ENCODE measurements at places on chromosomes 7 and 10.

GRCh38 chr10:71763352-71764127 lies 9.8 kb downstream of the VSIR start:
- no peak for DNase-seq

GRCh38 chr10:95730233-95730632 lies 25.7 kb upstream of the ENTPD1 start:
- no peak for DNase-seq

DNA sequence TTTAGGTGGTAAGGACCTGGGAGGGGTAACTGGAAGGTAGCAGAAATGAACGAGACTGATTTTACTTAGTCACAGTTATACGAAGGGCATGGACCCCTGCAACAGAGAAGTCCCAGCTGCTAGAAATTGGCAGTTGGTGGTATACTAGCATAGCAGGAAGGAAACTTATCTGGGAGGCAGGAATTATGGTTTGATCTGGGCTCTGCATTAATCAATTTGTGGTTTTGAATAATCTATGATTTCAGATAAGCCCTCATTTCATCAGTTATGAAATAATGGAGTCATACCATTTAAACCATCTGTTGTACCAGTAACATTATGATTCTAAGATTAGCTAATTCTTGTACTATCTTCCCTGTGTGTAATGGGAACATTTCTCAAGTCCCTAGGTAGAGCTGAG lies 54.0 kb upstream of the TMEM229A start:
- DNase-seq: no peak

DNA sequence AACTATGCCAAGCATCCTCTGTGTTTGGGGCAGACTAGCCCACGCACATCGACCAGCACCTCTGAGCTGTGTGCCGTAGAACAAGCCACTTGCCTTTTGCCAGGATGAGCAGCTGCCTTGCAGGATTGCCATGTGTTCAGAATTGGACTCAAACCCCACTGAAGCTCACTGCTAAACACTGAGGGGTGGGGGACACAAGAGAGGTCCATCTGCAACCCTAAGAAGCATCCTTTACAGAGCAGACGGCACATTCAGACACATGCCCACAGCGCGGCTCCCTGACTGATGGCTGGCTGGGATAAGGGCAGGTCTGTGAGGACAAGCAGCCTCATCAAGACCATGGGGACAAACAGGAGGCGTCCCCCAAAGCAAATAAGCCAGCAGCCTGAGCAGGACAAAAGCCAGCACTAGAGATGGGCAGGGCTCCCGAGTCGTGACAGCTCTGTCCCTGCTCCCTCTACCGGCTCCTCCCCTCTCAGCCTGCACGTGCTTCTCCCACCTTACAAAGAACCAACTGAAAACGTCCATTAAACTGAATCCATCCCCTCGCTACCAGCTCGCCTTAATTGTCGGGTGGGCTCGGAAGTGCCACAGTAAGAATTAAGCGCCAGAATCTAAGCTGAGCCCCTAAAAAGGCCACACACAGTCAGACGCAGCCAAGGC lies 114.2 kb downstream of the PRKAG2 start:
- DNase-seq: no peak

GRCh38 chr10:14952851-14953423 lies 959 bp downstream of the DCLRE1C start:
- no peak for DNase-seq

GRCh38 chr10:98344589-98345038 lies 70.4 kb downstream of the PYROXD2 start:
- DNase-seq: no peak

DNA sequence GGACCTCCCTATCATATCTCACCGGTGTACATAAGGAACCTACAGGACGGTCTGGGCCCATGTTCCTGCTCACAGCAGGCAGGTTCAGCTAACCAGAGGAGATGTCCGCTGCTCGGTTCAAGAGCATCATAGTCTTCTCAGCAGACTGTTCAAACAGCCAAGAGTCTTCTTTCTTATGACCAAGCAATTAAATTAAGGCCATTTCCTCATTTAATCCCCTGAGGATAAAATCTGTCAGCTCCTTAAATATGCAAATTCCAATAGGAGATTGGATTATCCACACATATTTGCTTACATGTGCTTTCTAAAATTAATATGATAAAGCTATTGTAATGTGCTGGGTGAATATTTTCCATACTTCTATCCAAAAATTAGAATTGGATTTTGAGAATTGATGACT lies 59.7 kb downstream of the LMBR1 start:
- no peak for DNase-seq

- no peak for DNase-seq
Observed at GRCh38 chr10:7444551-7445121, 33.8 kb upstream of the SFMBT2 start.

DNA sequence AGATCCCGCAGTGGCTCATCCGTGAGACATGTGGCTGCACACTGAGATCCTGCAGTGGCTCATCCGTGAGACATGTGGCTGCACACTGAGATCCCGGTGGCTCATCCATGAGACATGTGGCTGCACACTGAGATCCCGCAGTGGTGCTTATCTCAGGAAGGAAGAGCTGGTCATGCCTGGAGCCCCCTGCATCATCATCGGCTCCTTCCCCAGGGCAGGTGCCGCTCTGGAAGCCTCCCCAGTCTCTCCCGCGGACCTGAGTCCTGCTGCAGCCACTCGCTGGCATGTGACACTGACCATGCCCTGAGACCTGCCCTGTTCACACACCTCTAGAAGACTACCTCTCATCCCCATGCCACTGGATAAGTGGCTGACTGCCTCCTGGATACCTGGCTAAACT lies 181.3 kb downstream of the PTPRN2 start:
- DNase-seq: no peak

DNA sequence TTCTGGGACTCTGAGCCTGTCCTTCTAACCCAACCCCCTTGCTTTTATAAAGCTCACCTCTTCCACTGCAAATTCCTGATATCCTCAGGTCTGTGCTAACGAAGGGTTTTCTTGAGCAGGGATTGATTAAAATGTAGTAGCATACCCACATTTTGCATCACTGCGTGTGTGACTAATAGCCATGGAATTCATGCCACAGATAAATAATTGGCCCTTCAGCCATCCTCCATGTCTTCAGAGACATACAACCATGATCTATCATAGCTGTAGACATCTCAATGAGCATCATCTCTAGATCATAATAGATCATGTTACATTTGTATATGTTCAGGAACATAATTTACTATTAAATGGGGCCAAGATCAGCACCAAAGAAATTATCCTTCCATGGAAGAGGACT lies 990.3 kb downstream of the KCNMA1 start:
- DNase-seq: no peak

DNA sequence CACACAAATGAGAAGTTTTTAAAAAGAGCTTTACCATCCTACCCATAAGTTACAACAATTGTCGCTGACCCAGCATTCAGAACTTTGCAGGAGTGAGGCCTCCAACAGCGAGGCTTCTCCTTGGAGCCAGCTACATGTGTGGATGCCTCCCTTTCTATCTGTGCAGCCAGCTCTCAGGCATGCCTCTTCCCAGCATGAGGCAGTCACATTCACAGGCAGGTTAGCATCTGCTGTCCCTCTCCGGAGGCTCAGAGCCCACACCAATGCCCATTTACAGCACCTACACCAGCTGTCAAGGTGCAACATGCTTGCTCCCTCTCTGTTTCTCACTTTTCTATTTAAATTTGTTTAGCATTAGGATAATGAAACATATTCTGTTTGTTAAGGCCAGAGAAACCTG lies 278.7 kb upstream of the PODXL start:
- no peak for DNase-seq

DNA sequence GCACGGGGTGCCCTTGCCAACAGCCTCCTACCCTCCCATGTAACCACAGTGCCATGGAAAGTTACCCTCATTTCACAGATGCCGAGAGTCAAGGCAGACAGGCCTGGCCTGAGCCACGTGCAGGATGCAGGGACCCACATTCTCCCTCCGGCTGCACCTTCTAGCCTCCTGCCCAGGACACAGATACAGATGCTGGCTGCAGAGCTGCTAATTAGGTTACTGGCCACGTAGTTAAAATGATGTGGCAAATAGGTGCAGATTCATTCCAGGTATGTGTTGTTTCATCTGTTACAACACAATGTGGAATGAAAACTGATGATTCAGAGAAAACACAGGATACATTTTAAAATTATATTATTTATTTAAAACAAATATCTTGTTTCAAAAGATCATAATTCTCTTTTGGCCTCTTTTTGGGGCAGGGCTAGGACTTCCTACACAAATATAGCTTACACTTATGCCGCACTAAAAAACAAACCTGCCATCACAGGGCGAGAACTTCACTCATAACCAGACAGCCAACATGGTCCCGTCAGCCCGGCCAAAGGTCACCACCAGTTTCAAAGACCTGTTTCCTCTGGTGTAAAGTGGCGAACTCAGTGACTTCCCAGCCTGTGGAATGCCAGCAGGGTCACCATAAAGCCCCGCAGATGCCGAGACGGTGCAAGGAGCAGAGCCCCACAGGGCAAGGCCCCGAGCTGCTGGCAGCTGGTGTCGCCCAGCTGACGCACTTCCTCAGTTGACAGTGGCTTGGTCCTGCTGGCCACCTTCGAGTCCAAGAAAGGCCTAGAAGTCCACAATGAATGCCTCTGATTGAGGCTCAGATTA lies 83.5 kb downstream of the TNS3 start:
- DNase-seq: no peak

DNA sequence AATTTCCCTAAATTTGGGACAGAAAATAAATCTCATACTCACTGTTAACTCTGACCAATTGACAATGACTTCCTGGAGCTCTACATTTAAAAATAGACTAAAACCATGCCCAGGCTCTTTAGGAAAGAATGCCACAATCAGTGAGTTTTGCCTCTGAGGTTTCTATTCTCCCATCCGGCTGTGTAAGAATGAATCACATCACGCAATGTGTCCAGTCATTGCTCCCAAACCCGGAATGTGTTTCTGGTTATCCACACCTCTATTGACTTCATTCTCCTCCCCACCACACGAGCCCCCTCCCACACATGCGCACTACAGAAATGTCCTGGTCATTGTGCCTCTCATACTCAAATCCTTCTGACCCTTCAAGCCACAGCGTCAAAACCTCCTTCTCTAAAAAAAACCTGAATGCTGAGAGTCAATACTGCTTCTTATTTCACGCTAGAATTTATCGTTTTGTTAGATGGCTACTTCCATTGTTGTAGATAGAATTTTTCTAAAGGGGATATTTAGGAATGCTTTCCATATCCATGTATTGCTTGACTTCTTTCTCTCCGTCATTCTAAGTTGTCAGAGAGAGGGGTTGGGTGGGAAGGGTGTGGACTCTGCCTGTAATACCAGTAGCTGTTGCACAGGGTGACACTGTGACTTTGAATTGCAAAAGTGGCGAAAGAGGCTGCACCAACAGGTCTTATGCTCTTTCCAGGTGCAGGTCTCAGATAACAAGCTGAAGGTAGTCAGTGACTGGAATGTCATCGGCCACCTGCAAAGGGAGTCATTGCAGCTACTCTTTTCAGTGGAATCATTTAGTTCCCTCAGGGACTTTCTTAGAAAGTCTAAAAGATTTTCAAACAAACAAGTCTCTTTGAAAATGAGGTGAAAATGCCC lies 356.6 kb downstream of the PAXIP1 start:
- no peak for DNase-seq

GRCh38 chr10:77068969-77069368 lies 568.6 kb downstream of the KCNMA1 start:
- DNase-seq: no peak

DNA sequence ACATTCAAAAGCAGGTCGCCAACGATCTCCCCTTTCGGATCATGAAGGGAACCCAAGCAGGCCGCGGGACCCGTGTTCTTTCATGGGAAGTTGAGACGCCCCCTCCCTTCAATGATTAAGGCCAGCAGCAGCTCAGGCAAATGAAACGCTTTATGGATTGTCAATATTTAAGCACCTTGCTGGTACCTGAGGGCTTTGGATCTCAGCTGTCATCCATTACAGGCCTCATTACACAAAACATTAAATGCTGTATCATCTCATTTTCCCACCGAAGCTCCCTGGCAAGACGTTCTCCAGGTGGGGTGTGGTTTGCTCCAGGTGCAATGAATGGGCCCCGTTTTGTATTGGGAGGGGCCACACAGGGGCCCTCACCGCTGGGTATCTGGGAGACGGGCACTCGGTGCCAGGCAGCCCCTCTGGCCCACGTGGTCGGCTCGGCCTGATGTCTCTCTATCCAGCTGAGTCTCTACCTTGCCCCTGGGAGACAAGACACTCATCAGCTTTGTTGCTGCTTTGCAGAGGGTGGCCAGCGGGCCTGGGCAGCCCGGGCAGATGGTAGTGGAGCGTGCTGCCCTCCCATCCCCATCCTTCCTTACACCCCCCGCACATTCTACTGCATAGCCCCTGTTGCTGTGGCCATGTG lies 456.1 kb upstream of the FOXK1 start:
- no peak for DNase-seq

GRCh38 chr7:32167815-32168214 lies 97.6 kb upstream of the PDE1C start:
- DNase-seq: no peak

GRCh38 chr7:150971242-150972022 lies 6.7 kb downstream of the KCNH2 start:
- DNase-seq: no peak

GRCh38 chr10:73076360-73077183 lies 20.1 kb downstream of the P4HA1 start:
- no peak for DNase-seq

- no peak for DNase-seq
Observed at GRCh38 chr7:10401793-10402192, 571.9 kb upstream of the PHF14 start.

- DNase-seq: no peak
Observed at GRCh38 chr10:26739071-26739631, 41.6 kb downstream of the PDSS1 start.

GRCh38 chr7:19009241-19009935 lies 108.0 kb downstream of the TWIST1 start:
- DNase-seq: no peak

GRCh38 chr10:78028438-78029268 lies 662 bp downstream of the POLR3A start:
- no peak for DNase-seq

DNA sequence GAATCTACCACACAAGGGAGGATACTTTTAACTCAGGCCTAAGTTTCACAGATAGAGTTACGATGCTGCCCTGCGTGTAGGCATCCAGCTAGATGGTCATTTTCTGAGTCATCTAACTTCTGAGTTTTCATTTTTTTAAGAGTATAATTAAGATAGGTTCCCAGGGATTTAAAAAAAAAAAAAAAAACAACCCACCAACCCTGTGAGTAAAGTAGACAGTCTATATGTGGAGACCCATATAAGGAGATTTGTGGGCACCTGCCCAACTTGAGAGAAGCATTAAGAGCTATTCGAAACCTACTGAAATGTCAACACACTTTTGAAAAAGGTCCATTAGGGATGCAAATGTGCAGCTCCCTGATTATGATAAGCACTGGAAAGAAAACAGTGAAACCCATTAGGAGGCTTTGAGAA lies 257.3 kb downstream of the TRIL start:
- DNase-seq: no peak
